Hematopoietic multipotent progenitor cell treated with erythropoietin and hydrocortisone succinate and interleukin-3 and kit ligand, for 4 days (in vitro differentiated cells): ENCODE measurements at places on chromosomes 1 and 21.

DNA sequence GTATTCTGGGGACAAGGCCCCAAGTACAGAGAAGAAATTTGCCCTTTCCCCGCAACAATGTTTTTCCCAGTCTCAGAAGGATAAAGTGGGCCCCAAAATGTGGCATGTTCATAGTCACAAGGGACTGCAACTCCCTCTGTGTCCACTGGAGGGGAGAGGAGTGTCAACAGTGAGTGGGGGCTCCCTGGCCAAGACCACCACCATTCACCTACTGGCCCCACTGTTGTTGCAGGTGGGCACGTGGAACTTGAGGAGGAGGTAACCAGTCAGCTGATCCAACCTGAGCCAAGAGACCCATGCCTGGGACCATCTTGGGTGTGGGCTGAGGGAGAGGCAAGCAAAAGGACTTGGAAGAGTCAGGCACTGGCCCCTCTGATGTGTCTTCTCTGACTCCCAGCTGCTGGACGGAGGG is 777 bp downstream of the NUDT17 start:
- peak; percentile 74 for DNase-seq

DNA sequence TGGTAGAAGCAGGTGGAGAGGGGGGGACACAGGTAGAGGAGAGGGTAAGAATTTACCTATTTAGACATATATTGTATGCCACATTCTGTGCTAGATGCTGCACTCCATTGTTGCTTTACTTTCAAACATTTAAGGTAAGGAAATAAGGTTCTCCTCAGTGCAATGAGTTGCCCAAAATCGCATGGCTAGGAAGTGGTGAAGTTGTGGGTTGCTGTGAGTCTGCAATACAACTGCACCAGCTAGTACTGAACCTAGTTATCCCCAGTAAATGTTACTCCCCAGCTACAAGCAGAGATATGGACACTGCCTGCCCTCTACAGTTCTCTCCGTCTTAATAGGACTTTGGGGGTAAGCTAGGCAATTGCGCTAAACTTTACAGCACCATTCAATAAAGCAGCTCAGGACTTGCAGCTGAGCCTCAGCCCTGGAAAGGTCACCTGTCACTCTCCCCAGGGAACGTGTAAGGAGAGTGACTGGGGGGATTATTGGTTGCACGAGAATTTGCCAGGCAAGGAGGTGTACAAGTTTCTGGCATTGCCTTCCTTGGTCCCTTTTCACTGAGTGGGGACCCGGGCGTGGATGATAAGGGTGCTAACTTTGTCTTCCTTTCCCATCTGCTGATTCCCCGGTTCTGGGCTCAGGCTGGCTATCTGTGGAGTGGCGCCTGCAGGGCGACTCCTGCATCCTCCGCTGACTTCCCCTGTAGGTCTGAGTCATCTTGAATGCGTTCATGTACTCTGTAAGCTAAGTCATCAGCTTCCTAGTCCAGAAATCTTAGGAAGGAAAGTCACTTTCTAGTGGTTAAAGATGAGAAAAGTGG is 71.3 kb upstream of the CNTN2 start:
- DNase-seq, result peak; percentile 85

DNA sequence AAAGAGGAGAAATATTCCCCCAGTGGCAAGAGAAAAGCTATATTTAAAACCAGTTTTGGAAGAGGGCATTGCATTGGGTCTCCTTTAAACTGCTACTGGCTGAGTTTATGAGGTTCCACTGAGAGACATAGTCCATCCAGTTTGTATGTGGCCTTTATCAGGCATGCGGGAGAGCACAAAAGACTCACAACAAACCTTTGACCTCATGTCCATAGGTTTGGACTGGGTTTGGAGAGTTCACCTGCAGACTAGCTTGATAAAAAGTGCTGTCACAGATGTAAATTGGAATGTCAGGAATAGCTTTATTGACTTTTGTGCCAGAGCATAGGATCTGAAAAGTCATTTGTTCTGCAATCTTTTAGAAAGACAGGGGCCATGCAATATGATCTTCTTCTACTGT is 131.0 kb upstream of the NRIP1 start:
- no peak for DNase-seq

DNA sequence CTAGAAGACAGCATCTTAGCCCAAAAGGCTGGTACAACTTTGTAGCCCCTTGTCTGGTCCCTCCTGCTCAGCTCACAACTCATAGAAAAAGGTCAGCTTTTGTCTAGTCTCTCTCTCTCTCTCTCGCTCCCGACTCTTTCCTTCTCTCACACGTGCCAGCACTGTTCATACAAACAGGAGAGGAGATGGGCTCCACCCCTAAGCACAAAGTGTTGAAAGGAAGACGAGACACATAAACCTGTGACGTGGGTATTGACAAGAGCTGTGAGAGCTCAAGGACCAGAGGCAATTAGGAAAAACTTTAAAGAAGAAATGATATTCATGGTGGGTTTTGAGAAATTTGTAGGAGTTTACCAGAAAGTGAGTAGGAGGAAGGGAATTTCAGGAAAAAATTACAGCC is 23.6 kb upstream of the KCNC4 start:
- no peak for DNase-seq

DNA sequence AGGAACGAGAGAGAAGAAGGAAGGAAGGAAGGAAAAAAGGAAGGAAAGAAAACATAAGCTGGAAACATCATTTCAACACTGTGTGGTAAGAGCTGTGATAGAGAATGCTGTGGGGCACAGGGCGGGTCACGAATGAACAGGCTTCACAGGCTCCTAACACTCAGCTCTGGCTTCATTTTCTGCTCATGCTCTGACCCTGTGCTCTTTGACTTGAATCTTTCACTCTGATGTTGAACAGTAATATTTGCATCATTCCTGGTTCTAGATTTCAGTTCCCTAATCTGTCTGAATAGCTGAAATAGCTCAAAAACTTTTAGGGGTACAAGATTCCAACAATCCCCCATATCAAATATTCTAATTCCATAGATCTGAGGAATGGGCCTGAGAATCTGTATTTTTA is 207.3 kb downstream of the LHX8 start:
- DNase-seq, result no peak

- peak; percentile 32 for DNase-seq
These were observed 406 bp downstream of the HTR1D start for GRCh38 chr1:23216771-23217420.
